ENCODE measurements at places on chromosomes 6 and 20.

DNA sequence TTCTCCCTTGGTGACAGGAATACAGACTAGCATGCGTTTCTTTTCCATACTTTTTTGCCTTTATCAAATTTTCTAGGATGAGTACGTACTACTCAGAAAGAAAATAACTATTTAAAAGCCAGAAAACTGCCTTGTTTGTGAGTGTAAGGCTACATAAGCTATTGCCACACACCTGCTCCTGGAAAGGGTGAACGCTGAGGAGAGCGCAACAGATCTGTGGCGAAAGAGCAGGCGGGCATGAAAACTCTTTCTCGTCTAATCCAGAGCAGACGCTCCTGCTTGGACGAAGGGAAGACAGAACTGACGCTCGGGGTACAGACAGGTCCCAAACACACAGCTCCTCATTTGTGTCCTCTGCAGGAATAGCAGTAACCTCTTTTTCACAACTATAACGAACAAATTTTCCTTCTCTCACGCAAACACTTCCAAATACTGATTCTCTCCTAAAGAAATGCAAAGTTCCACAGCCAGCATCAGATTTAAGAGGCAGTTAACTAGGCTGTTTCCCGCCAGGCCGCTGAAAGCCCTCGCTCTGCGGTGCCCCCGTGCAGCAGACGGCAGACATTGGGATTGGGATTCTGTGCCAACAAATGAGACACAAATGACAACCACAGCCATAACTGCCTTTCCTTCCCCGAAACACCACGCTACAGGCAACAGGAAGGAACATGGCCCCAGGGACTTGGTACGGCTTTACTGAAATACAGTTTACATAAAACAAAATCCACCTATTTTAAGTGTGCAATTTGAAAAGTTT lies 20.0 kb downstream of the TAF4 start:
- DNase-seq, result no peak

DNA sequence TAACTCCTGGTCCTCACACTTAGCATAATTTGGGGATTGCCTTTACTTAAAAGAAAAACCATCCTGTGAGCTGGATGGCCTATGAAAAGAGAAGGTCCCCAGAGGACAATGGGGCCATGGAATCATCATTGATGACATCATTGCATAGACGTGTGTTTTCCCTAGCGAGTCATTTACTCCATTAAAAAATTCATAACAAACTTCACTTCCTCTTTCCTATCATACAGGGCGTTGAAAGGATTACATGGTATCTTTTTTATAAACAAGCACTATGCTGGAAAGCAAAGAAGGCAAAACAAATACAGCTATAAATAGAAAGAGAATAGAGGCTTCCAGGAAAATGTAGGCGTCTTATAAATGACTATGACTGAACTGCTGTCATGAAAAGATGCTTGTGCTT lies 11.3 kb upstream of the COL12A1 start:
- DNase-seq, result no peak

DNA sequence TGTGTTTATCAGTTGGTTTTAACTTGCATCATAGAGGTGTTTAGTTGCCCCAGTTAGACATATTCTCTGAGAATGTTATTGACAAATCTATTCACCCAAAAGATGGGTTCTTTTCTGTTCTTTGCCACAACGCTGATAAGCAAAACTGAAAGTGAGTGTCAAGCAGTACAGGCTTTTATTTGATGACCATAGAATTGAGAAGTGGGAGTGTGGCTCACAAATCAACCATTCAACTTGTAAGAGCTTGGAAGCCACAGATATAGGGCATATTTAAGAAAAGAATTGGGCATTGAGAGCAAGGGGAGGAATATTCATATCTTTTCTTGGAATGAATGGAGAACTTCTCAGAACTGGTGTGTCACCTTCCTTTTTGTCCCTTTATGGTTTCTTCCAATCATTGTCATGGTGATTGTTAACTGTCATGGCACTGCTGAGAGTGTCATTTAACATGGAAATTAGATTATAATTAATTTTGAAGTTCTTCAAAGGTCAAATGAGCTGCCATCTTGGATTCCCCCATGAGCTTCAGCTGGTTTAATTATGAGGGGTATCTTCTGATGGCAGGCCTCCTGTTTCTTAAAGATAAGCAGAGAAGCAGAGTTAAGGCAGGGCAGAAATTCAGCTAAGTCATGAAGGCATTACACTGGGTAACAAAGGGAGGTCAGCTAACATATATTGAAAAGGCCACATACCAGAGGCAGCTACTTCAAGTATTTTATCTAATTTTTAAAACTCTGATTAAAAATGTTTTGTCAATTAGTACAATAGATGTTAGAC lies 254.0 kb upstream of the HTR1E start:
- DNase-seq, result no peak

- peak; percentile 27 for DNase-seq
These were observed 1.4 kb downstream of the PHF20 start for GRCh38 chr20:35773154-35773751.

- DNase-seq, result no peak
These were observed 74.9 kb upstream of the SLCO4A1 start for GRCh38 chr20:62567246-62568044.
